AG04450 (cell line): ENCODE measurements at places on chromosomes 3 and 15.

DNA sequence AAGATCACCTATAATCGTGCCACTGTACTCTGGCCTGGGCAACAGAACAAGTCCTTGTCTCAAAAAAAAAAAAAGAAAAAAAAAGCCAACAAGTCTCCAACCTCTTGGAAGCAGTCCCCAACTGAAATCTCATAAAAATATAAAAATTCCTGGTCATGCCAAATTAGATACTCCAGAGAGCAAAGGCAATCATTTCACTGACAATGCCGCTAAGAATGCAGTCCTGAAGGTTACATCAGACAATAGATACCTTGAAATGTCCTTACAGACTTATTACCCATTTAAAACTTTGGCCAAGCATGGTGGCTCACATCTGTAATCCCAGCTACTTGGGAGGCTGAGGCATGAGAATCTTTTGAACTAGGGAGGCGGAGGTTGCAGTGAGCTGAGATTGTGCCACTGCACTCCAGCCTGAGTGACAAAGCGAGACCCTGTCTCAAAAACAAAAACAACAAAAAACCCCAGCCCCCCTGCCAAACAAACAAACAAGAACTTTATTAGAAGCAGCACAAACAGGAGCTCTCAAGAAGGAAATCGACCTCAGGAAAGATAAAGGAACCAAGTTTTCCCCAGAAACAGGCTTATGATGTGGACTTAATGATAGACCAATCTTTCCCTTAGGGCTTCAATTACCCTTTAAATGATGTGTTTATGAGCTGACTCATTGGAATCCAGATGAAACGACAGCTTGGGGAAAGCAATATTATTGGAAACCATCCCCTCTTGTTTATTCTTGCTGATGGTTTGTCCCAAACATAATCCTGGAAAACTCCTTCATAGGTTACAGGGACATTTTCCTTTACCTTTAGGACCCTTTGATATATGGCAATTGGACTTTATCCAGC lies 53.1 kb upstream of the XCR1 start:
- no peak for DNase-seq

DNA sequence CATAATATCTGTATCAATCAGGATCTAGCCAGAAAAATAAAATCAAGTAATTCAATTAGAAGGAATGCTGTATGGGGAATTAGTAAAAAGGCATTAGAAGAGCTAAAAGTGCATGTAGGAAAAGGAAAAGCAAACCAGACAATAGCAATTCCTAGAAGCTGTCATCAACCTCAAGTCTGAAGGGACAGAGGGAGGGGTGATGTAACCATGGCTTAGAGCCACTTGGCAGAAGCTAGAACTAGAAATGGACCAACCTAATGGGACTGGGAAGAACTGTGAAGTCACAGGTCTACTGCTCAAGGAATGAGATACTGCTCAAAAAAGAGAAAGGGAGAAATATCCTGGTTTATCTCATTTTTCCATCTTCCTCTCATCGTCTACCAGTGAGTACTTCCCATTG lies 590.7 kb upstream of the SGO1 start:
- DNase-seq: no peak

DNA sequence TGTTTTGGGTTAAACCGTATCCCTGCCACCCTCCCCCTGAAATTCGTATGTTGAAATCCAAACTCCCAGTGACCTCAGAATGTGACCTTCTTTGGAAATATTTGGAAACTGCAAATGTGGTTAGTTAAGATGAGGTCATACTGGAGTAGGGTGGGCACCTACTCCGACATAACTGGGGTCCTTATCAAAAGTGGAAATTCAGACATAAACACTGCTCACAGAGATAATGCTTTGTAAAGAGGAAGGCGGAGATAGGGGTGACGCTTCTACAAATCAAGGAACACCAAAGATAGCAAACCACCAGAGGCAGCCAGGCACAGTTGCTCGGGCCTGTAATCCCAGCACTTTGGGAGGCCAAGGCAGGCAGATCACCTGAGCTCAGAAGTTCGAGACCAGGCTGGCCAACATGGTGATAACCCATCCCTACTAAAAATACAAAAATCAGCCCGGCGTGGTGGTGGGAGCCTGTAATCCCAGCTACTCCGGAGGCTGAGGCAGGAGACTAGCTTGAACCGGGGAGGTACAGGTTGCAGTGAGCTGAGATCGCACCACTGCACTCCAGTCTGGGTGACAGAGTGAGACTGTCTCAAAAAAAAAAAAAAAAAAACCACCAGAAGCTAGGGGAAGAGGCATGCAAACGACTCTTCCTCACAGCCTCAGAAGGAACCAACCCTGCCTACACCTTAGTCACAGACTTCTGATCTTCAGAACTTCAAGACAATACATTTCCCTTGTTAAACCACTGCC lies 51.1 kb upstream of the CHD2 start:
- DNase-seq: peak; percentile 70

GRCh38 chr3:101091489-101091888 lies 98.3 kb upstream of the ABI3BP start:
- DNase-seq: no peak

- no peak for DNase-seq
These were observed 24.0 kb upstream of the PTPRG start for GRCh38 chr3:61537366-61537765.

- DNase-seq: no peak
These were observed 333.0 kb downstream of the ZNF385D start for GRCh38 chr3:21417991-21418390.

DNA sequence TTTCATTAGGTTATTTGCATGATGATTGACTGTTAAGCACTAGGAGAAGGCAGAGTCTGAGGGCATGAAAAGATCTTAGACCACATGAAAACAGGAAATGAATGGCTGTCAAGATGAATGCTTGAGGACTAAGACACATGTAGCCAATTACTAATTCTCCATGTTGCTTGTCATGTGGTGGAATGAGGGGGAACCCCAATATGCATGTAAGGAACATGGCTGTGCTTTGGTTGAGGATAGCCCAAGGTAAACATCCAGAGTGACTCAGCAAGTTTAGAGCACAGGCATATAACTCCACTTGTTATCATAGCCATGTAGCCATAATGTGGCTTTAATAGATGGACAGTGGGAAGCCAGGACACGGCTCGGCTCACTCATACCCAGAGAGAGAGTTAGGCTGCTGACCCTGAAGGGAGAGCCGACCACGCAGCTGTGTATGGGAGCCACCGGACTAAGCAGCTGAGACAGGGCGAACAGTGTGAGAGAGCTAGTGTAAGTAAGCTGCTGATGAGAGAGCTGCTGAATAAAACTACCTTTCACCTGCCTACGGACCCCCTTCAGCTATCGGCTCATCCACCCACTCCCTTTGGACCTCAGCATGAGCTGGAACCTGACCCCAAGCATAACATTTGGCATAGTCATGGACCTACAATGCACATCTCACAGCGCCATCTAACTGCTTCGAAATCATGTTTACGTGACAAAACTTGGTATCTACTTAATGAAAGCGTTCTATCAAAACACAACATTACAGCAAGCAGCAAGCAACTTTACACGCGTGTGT lies 37.6 kb downstream of the ANO10 start:
- peak; percentile 10 for DNase-seq

DNA sequence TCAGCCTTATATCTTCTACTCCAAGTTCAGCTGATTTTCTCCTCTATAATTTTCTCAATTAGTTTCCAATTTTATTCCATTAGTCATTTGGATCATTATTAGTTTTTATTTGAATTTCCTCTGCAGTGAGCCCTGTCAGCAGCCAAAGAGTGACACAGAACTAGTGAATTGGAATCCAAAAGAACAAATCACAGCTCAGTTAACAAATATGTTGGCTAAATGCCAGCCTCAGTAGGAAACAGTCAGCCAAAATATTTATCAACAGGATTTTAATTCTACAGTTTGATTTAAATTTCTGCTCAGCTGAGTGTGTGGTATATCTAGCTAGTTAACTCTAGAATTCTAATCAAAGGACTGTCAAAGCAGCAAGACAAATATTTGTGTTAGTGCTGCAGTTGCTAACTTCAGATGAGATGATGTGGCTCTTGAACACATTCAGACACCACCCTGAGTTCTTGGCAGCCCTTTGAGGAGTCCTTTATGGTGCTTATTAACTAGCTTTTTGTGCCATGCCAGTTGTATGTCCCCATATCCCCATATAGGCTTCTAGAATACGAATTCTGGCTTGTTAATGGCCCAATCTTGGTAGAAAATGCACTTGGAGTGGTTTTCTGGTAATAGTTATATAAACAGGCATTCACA lies 194.5 kb downstream of the CPNE4 start:
- no peak for DNase-seq

- peak; percentile 61 for DNase-seq
These were observed 62.1 kb downstream of the CAPN7 start for GRCh38 chr3:15268033-15268631.

DNA sequence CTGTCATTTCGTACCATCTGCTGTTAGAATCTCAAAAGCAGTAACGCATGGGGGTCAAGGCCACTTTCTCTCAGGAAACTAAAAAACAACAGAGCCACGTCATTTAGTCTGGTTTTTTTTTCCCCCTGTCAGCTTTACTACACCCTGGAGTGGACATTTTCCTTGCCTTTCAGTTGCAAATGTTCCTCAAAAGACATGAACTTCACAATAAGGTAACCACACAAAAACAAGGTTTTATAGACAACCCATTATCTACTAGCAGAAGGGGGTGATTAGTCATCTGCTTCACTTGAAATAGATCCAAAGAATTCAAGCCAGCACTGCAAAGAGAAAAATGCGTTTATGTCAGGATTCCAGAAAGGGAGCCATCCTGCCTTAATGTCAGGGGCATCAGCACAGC lies 171.8 kb upstream of the CDIN1 start:
- DNase-seq: peak; percentile 23

- no peak for DNase-seq
These were observed 22.2 kb upstream of the IGDCC3 start for GRCh38 chr15:65399997-65400396.

DNA sequence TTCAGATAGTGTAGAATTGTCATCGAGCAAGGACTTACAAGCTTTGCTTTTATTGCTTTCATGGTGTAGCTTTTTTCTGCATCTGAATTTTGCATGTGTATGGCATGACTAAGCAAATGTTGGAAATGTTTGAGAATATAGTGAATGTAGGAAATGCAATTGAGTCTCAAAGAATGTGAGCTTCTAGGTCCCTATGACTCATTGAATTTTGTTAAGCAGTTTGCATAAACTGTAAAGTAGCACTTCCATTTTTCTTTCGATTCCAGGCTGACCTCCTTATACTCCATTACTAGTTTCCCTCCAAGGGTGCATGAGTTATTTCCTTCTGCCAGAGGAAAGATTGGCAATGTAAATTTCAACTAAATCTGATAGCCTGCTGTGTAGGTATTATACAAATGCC lies 619.2 kb downstream of the DIPK2A start:
- peak; percentile 70 for DNase-seq

DNA sequence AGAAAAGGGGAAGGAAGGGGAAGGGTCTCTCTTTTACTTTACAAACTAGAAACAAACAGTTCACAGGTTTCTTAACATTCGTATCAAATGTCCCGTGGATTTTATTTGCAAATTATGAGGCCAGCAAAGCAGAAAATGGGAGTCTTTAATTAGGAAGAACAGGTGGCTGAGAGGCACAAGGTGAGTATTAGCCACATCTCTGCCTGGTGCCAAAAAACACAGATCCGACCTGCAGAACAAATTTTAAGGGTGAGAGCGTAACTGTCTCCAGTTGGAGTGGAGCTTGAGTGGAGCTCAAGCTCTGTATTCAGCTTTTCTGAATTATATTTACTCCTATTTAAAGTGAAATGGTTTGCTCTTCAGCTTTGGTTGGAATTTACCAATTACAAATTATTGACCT lies 1004.9 kb downstream of the FHIT start:
- no peak for DNase-seq

DNA sequence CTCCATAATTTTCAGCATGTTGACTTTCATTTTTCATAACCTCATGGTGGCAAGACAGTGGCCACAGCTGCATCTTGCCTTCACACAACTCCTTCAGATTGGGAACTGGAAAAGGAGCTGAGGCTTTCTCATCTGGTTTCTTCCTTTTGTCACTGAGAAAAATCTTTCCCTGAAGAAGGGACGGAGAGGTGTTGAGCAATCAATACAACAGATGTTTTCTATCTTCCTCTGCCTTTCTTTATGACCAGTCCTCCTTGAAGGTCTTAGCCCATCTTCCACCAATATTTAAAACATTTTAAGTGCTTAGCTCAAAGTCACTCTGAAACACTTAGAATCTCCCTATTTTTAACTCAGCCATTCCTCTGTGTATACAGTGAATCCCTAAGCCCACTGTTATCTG lies 11.9 kb downstream of the ZNF660 start:
- no peak for DNase-seq

DNA sequence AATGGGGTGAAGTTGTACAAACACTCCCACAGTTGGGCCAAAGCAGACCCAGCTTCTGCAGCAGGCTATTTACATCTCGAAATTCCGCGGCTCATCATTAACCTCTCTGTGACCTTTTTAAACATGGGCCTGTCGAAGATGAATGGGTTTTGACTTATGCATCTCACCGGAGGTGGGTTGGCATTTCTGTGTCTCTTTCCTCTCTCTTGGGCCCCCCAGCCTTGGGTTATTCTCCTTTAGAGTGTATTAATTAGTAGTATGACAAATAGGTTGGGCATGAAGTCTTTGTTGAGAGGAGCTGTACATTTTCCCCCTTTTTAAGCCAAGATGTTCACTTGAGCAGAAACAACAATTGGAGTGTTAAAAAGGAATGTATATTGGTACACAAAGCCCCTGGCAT lies 9.8 kb downstream of the SMAD6 start:
- no peak for DNase-seq

DNA sequence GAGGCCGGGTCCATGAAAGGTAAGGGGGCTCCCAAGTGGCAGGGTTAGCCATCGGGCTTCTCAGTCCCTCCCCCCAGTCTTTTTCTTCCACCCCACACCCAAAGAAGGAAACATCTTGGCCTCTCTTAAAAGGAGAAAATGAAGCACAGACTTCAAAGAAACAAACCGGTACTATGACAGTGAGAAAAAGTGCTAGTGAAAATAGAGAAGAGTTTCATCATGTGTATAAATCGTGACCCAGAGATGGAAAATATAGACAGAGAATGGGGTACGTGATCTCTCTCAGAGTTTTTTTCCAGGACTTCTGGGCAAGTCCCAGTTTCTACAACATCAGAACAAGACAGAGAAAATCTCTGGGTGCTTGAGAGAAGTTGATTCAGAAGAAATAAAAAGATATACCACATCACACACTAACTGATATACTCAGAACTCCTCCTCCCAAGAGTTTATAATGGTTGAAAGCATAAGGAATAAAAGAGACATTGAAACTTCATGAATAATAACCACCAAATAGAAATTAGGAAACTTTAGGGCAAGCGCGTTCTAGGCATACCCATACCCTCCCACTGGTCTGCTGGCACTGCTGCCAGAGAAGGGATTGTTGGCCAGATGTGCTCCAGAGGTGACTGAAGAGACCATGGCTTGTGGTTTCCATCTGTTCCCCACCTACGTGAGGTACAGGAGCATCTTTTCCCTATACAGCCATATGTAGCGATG lies 318.9 kb upstream of the CHRM5 start:
- no peak for DNase-seq

DNA sequence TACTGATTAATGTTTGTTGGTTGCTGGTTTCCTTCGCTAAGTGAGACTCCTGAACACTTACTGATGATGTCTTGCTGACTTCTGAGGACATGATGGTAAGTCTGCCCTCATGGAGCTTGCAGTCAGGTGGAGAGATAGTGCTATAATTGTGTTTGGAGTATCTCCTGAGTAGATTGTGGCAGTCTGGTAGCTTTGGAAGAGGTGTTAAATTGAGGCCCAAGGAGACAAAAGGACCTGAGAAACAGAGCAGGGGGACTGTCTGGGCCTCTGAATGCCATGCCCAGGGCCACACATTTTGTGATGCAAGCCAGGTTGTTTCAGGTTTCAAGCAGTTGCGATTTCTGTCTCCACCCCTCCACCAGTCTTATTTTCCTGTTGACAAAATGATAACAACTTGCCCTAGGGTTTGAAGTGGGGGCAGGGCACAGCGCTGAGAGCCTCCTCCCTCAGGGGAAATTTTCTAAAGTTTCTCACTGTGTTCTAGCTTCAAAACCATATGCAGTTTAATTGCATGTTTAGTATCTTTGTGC lies 16.7 kb downstream of the SMAD3 start:
- no peak for DNase-seq
